Lung (tissue), 17 donors: ENCODE measurements at places on chromosomes 2 and 18. TPM values are rescaled to one million over a fixed set of nuclear protein-coding genes. Genes with fewer than 3 reads are reported as not detected.

DNA sequence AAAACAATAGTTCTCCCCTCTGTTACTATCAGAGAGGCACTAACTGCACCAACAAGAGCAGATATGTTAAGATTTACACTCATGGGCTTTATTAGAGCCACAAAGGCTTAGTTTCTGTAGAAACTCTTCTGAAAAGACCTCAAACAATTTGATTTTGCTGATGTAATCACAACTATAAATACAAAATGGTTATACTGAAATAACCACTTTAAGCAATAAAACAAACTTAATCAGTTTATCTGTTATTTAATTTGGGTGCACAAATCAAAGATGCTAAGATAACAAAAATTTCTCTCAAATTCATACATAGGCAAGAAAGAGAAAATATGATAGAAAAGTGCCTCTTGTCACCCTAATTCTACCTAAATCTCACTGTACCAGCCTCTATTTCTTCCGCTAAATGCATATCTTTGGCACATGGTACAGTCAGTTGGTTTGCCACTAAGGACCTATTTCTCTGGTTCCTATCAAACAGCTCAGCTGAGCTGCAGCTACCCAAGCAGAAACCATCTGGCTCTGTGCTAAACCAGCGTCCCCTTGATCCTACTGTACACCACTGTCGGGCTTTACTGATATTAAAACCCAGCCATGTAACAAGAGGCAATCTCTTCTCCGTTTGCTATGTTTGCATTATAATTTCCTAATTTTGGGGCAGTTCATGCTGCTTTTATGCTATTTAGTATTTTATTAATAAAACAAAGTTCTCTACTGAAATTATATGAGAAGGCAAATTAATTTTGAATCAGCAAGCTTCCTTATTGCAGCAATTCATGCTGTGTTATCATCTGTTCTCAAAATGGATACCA lies 60.1 kb downstream of the CWC22 start:
- DNase-seq = no peak

COLEC12 gene
- polyA plus RNA-seq = 16.0 TPM

MRO gene
- 0.05 TPM for polyA plus RNA-seq

GRCh38 chr2:70546376-70546775 lies 7.2 kb downstream of the TGFA start:
- no peak for DNase-seq

- DNase-seq = no peak
These were observed 157.9 kb upstream of the TTC39C start for GRCh38 chr18:23856466-23857163.

DNA sequence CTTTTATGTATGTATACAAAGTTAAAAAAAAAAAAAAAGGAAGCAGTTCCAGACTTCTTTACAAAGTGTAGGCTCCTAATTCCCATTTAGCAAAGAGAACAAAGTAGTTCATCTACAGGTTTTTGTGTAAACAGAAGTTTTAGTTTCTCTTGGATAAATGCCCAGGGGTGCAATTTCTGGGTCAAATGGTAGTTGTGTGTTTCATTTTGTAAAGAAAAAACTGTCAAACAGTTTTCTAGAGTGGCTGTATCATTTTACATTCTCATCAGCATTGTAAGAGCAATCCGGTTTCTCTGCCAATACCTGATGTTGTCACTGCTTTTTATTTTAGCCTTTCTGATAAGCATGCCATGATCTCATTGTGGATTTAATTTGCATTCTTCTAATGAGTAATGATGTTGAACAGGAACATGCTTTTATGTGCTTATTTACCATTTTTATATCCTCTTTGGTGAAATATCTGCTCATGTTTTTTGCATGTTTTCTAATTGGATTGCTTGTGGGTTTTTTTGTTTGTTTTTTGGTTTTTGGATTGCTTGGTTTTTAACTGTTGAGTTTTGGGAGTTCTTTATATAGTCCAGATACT lies 16.6 kb upstream of the PSME4 start:
- peak; percentile 74 for DNase-seq

- DNase-seq = no peak
These were observed 22.7 kb downstream of the DPP10 start for GRCh38 chr2:114464961-114465706.

- peak; percentile 93 for DNase-seq
These were observed 195.4 kb upstream of the CWC22 start for GRCh38 chr2:180202467-180202951.

PUS10 gene
- 4.3 TPM for polyA plus RNA-seq

- peak; percentile 68 for DNase-seq
These were observed 19.7 kb upstream of the STPG4 start for GRCh38 chr2:47174733-47175361.

SKA1 gene
- polyA plus RNA-seq = 0.52 TPM

- DNase-seq = no peak
These were observed 517.2 kb upstream of the ACVR2A start for GRCh38 chr2:147327613-147328012.

GRCh38 chr2:165197346-165197745 lies 6.5 kb downstream of the SCN3A start:
- DNase-seq = no peak

PSTPIP2 gene
- 7.5 TPM for polyA plus RNA-seq

GRCh38 chr2:193895226-193895625 lies 1700.5 kb upstream of the TMEFF2 start:
- DNase-seq = peak; percentile 3

EPAS1 gene
- 337 TPM for polyA plus RNA-seq

DNA sequence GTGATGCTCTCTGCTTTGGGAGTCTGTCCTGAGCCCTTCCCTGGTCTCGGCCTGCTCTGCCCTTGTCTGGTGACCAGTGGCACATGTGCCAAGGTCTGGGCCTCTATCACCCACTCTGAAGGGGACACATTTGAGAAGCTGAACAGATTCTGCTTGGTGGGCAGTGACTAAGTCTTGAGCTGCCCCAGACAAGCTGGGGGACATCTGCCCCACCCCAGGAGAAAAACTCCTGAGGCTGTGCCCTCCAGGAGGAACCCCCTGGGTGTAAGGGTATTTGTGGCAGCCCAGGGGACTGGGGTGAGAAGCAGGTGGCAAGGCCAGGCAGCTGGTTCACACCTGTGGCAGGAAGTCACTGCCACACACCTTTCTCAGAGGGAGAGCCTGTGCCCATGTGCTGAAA lies 342.1 kb downstream of the DYSF start:
- no peak for DNase-seq

- no peak for DNase-seq
These were observed 426.2 kb downstream of the NCKAP5 start for GRCh38 chr2:133142087-133142486.

DNA sequence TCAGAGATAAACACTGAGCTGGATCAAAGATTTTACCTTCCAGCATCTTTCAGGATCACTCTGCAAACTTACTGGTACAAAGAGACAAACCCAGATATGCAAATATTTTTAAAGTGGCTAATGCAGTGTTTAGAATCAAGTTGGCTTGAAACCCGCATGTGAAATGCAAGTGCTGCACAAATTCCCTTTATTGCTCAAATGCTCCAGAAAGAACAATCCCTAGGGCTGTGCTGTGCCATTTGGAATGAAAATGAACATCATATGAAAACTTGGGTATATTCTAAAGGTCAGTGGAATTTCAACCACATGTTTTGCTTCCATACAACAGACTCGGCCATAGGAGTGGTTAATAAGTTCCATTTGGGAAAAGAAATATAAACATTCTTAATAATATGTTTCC lies 139.1 kb downstream of the VWC2L start:
- no peak for DNase-seq

- no peak for DNase-seq
These were observed 86.8 kb downstream of the MAIP1 start for GRCh38 chr2:200042102-200042735.

GRCh38 chr2:148244593-148245292 lies 223.9 kb downstream of the MBD5 start:
- DNase-seq = no peak

GRCh38 chr2:236674646-236675045 lies 105.0 kb downstream of the ACKR3 start:
- DNase-seq = no peak

TUBA3E gene
- not detected for polyA plus RNA-seq

SCYGR8 gene
- not detected for polyA plus RNA-seq

GRCh38 chr2:234793212-234793785 lies 158.5 kb upstream of the SH3BP4 start:
- no peak for DNase-seq

DNA sequence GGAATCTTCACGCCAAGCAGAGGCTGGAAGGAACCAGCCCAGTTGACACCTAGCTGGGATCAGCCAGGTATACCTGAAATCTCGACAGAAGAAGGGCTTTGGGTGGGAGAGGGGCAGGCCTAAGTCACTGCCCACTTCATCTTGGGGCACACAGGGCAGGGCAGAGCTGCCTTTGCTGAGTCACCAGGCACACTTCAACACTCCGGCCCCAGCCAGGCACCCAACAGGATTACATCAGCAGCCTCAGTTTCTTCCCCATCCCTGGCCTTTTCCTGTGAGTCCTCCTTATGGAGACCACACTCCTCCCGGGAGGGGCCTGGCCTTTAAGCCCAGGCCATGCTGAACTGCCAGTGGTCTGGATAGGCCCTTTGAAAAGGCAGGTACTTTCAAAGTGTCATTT lies 201.7 kb upstream of the HS6ST1 start:
- DNase-seq = no peak

GAD1 gene
- 0.08 TPM for polyA plus RNA-seq

ONECUT2 gene
- polyA plus RNA-seq = 0.01 TPM
